KBM-7 (cell line): ENCODE measurements at places on chromosomes 5 and 9.

GRCh38 chr5:96629774-96630173, 32.4 kb upstream of the CAST start:
- DNase-seq = no peak

GRCh38 chr5:151578326-151579025, 12.7 kb downstream of the FAT2 start:
- DNase-seq = no peak

DNA sequence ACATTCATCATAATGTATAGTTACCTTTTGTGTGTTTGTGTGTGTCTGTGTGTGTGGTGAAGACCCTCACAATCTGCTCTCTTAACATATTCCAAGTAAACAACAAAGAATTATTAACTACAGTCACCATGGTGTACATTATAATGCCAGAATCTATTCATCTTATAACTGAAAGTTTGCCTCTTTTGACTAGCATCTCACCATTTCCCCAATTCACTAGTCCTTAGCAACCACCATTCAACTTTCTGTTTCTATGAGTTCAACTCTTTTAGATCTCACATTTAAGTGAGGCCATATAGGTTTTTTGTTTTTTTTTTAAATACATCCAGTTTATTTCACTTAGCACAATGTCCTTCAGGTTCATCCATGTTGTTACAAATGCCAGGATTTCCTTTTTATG, 83.6 kb downstream of the SMC2 start:
- DNase-seq = no peak

DNA sequence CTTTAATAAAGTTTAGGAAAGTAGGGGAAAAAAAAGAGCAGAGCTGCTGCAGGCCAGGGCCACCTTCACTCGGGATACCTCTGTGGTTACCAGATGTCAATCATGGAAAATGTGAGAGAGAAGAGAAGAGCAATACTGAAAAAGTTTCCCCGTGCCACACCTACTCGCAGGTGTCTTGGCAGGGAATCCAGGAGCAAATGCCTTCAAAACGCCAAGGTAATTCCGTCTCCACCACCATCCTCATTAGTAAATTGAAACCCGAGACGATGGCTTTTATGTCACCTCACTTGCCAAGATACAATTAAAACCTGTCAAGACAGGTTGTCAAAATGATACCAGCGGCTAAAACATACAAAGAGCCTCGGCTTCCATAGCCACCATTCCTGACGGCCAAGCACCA, 49.7 kb downstream of the FAM81B start:
- DNase-seq = no peak

DNA sequence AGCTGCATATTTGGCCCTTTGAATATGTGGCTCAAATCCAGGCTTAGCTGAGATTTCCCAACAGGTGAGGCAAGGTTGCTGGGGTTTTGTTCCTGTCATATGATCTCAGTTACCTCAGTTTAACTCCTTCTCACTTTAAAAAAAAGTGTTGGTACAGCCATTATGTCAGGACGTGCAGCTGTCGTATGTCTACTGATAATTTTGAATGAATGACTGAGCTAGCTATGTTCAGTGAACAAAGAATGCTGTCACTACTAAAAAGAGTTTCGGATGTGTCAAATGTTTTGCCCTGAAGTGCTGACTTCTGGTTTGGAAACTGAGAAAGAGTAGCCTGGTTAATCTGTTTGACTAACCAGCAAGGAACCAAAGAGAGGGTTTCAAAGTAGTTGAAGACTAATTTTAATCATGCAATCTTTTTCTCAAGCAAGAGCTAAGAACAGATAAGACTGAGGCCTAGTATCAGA, 106.3 kb upstream of the NR3C1 start:
- DNase-seq = no peak

DNA sequence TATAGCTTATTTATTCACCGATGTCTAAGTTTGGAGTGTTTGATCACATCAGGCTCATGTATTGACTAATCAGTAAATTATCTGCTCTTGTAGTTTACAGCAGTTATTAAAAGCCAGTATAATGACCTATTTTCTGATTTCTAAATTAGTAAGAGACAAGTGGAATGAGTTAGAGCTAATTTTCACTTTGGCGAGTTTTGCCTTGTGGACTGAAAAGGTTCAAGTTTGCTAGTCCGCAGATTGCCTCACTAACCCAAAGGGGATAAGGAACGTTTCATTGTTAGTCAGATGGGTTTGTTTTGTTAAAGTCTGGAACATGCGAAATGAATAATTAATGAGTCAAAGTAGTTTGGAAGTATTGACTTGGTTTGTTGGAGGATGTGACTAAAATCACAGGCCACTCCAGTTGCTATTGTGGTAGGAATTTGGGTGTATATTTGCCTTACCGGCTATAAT, 40.1 kb downstream of the SMARCA2 start:
- no peak for DNase-seq

- DNase-seq = no peak
Observed at GRCh38 chr9:115357821-115358220, 239.9 kb upstream of the TNC start.

DNA sequence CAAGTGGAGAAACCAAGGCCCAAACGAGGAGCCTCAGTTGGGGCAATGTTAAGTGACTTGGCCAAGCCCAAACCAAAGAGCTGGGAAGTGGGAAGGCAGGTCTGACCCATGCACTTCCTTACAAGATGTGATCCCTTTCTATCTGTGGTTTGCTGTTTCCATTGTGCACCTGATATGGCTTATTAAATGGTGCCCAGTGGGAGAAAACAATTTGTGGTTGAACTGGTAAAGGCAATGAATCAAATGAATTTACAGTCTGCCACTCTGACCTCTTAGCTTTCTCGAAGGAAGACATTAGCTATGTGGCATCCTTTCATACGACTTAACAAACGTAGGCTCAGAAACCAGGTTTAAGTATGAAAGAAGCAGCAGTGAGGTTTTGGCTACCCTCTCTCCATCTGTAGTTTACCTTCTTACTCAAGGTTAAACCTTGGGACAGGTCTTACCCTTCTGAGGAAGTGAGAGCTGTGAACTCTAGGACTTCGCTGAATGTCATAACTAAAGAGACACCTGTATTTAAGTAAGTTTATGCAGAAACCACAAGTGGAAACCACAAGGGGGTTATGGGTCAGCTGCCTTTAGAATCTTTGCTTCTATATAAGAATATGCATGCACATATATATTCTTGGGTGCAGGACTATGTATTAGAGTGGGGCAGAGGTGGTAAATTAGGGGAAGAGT, 100.5 kb upstream of the SPATA31D4 start:
- DNase-seq = no peak
